ENCODE measurements at places on chromosomes 3 and 15.

GRCh38 chr3:85081191-85081906, 122.6 kb downstream of the CADM2 start:
- no peak for DNase-seq

DNA sequence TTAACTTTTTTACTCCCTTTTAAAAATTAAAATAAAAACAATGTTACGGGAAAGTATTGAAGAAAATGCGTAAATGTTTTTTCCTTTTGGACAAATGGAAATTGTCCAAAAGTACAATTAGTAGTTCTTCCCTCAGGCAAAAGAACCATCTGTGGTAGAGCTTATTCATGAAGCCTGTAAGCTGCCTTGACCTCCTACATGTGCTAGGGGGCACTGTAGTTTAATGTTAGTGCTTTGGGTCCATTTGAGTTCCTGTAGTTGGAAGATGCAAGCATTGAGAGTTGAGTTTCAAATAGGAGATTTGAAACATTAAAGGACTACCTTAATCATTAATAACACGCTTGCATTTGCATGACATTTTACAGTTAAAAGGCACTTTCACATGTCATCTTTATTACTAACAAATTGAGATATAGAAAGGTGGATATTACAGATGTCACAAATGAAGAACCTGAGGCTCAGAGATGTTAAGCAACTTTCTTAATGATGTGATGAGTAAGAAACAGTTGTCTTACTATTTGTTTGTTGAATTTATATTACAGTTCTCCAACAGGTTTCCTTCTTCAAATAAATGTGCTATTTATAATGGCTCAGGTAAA, 1.8 kb upstream of the ZNF385D start:
- DNase-seq = no peak

DNA sequence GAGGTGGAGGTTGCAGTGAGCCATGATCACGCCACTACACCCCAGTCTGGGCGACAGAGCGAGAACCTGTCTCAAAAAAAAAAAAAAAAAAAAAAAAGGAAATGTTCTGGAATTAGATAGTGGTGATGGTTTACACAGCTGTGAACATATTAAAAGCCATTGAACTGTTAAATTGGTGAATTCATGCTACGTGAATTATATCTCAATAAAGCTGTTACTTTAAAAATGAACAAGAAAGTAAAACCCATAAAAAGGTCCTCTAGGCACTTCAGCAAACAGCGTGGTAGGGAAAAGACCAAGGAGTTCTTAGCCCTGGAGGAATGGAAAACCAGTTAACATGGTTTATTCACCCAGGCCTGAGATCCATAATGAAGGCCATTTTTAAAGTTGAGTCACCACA, 180.1 kb downstream of the ATG7 start:
- DNase-seq = no peak

DNA sequence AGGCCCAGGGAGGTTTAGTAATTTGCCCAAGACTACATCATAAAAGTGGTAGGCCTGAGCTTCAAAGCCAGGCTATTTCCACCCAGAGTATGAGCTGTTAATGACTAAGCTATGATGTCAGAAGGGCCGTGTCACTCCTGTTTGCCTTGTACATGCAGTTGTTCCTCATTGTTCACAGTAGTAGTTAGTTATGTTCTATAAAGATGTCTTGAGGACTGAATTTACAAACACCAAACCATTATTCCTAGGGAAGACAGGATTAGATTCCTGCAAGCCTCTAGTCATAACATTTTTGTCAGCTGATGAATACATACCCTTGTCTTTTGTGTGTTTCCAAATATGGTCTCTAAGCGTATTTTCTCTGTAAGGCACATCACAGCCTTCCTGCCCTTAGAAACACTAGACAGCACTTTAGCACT, 20.9 kb upstream of the LARS2 start:
- DNase-seq = no peak

GRCh38 chr3:23911397-23911796, 5.4 kb downstream of the NKIRAS1 start:
- DNase-seq = no peak

- DNase-seq = no peak
Measured at GRCh38 chr3:18079739-18080138, 337.3 kb upstream of the TBC1D5 start.

GRCh38 chr3:106263011-106263410, 394.2 kb upstream of the CBLB start:
- DNase-seq = no peak

GRCh38 chr15:32030795-32031194, 480 bp downstream of the CHRNA7 start:
- DNase-seq = no peak
